ENCODE measurements at places on chromosomes 7 and 10.

- DNase-seq = no peak
Observed at GRCh38 chr10:62243647-62243997, 25.0 kb downstream of the RTKN2 start.

GRCh38 chr10:97870990-97871389 lies 21.3 kb downstream of the GOLGA7B start:
- DNase-seq = no peak

- DNase-seq = no peak
Observed at GRCh38 chr7:31878875-31879274, 191.3 kb downstream of the PDE1C start.

DNA sequence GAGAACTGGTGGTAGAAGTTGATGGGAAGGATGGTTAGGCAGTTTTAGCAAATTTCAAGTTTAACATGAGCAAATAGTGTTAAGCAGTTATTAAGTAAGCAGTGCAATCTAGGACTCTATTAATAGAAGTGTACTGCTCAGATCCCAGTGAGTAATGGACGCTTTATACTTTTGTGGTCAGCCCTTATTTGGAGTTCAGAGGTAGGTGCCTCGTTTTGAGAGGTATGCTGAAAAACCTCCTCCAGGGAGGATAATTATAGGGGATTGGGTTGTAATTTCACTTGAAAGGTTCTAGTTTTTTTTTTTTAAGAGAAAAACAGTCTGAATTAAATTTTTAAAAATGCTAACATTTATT lies 33.5 kb upstream of the CCDC7 start:
- no peak for DNase-seq

GRCh38 chr7:18829858-18830285 lies 287.6 kb downstream of the TWIST1 start:
- DNase-seq = no peak

DNA sequence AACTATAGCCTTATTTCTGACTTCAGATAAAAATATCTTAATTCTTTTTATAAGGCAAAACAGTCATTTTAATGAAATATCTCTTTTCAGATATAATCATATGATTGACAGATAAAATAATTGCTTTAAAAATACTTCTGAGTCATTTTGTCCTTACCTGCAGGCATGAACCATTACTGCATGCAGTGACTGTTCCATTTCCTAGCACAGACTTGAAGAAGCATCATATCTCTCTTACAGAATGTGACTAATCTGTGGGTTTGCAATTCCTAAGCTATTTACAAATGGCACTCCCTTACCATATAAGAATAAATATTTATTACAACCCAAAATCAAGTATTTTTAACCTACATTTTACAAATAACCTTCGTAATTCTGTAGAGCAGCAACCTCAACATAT lies 120.7 kb downstream of the SRPK2 start:
- no peak for DNase-seq

DNA sequence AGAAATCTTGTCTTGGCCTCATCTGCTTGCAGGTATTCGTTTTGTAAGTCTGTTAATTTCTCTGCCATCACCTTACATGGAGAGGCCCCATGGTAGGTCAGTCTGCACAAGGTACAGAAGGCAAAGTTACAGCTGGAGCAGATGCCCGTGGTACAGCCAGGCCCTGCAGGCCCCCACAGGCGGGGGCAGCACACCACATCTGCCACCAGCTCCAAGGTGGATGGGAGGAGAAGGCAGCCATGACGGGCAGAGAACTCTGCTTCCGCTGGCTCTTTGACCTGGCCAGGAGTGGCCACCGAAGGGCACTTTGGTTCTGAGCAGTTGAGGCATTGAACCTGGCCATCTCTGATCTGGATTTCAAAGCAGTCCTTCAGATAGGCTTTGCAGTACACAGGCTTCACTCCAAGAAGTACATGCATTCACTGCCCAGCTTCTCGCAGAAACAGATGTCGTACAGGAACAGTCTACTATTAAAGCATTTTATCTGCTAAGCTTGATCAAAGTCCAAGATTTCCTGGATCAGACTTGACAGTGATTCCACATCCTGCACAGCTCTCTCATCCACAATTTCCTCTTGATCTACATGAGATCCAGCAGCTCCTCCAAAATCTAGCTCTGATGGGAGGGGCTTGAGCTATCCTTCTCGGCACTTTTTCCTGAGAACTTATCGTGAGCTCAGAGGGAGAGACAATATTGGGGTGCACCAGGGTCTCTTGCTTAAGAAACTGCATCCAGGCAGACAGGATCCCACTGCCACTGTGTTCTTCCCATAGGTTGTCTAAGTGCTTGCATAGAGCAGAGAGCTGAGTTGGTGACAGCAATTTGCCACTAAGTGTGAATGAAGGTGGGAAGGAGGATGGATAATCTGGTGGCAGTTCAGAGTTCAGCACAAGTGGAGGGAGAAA lies 120.7 kb downstream of the TRRAP start:
- no peak for DNase-seq

GRCh38 chr7:19249281-19249680 lies 104.1 kb upstream of the FERD3L start:
- DNase-seq = no peak

DNA sequence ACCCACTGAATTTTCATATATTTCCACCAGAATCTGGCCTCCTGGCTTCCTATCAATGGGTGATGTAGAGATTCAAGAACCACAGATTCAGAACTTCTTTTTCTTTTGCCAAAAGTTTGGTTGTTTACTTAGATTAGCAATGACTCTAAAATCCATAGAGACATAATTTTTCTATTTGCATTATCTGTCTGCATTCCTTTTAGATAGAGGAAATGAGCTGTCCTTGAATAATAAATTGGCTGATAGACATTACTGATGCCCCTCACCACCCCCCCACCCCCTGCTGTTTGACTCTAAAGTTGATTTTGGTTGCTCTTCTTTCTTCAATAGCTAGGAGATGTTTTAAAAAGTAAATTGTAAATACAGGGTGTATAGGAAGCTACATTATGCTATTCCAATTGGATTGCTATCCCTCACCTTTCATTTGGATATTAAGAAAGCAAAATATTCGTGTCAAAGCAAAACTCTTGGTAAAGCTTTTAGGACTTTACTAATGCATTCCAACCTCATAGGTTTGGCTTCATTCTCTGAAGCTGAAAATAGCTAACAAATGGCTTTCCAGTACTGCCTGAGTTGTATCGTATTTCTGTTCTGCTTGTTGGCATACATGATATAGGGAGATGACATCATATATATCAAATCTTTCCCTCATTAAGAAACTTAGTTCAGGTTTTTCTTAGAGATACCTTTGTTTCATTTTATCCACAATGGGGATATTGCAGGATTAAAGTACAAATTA lies 606.0 kb downstream of the ARL4A start:
- no peak for DNase-seq

DNA sequence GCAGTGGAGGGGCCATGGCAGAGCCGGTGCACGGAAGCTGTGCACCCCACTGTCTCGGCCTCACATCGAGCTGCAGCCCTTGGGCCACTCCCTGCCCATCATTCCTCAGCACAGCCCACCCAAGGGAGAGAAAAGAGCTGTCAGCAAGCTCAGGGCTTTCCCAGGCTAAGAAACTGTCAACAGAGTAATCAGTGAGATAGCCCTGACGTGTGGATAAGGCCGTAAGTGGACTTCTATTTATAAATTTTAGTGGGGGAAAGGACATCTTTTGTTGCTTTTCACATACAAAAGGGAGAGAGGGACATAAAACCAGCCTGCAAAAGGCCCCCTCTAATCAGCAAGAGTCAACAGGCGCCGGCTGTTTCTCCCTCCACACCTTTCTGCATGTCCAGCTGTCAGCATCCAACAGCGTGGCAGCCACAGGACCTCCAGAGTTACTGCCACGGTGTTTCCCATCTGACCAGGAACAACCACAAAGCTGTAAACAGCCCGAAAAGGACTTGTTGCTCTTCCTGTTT lies 56.8 kb upstream of the DDC start:
- DNase-seq = no peak

GRCh38 chr7:98119256-98119918 lies 12.7 kb downstream of the LMTK2 start:
- no peak for DNase-seq

Data from amygdala (tissue), 56 donors.